ENCODE measurements at places on chromosomes 13 and 19.

DNA sequence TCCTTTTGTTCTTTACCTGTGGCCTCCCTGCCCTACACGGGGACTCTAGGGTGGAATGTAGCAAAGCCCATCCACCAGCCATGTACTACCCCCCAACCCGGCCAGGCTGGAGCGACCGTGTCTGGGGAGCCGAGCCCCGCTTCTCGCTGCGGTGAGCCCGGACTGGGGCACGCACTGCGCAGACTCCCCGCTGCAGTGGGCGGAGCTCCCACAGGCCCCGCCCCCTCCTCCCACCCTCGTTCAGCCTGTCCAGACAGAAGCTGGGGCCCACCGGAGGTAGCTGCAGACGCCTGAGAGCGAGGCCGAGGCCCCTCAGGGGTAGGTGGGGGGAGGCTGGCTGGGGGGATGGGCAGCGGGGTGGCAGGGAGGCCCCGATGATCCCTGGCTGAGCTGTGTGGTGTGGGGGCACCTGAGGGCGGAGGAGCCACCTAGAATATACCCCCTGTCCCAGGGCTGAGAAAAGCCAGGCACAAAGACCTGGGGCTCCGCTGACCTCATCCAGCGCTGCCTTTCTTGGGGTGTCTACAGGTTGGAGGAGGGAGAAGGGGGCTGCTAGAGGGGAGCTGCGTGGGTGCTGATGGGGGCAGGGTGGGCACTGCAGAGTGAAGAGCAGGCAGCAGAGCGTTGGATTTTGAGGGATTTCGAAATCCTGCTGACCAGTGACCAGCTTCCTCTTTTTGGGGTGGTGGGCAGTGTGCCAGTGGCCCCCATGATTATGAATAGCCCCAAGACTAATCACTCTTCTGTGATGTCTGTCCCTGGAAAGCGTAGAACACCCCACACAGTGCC is 17.3 kb downstream of the PLD3 start:
- no peak for DNase-seq

DNA sequence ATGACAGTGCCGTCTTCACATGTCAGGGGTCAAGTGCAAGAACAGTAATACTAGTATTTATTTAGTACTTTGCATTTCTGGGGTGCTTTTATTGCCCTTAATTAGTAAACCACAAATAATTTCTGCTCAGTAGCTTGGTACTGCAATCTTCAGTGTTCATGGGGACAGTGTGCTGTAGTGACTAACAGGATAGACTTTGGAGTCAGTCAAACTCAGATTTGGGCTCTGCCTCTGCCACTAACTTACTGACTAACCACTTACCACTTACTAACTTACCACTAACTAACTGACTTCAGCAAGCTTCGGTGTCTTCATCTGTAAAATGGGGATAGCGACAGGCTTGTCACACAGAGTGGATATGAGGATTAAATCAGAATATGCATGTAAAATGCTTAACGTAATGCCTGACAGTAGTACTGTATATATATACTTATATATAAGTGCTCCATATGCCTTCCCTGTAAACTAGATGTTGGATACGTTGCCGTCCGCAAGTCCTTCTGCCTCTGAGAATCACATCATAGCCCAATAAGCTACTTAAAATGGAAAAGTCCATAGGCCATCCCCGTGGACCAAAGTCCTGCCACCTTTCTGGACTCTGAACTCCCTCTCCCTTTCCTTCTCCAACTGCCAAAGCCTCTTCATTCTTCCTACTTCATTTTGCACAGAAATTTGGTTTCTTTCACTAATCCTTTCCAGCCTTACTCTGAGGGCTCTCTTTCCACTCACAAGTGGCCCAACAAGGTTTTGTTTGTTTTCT is 158.1 kb downstream of the ZIC5 start:
- no peak for DNase-seq

DNA sequence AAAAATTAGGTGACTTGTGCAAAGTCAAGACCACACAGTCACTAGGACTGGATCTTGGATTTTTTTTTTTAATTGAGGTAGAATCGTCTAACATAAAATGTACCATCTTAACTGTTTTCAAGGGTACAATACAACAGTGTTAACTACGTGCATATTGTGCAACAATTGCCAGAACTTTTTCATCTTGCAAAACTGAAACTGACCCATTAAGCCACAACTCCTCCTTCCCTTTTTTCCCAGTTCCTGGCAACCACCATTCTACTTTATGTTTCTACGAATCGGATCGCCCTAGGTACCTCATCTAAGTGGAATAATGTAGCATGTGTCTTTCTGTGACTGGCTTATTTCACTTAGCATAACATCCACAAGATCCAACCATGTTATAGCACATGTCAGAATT is 37.5 kb upstream of the POMP start:
- no peak for DNase-seq

GRCh38 chr13:48403151-48403631 is 9.7 kb downstream of the LPAR6 start:
- DNase-seq, result no peak

Measured in HS-5 (cell line).